A172 (cell line): ENCODE measurements at places on chromosomes 2 and 18.

DNA sequence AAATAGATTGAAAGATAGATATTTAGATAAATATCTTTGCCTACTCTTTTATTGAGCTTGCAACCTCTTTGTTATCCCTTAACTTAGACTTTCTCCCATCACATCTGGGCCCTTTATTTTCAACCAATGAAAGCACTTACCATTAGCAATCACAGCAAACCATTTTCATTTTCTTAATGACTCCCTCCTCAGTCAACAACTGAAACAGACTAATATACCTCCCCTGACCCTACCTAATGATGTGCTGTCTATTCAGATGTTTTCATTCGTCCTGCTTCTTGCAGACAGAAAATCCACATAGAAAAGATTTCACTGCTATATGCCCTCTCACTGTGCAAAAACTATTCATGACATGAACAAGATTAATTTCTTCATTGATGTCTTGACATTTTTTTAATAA lies 154.4 kb downstream of the VWC2L start:
- no peak for DNase-seq

DNA sequence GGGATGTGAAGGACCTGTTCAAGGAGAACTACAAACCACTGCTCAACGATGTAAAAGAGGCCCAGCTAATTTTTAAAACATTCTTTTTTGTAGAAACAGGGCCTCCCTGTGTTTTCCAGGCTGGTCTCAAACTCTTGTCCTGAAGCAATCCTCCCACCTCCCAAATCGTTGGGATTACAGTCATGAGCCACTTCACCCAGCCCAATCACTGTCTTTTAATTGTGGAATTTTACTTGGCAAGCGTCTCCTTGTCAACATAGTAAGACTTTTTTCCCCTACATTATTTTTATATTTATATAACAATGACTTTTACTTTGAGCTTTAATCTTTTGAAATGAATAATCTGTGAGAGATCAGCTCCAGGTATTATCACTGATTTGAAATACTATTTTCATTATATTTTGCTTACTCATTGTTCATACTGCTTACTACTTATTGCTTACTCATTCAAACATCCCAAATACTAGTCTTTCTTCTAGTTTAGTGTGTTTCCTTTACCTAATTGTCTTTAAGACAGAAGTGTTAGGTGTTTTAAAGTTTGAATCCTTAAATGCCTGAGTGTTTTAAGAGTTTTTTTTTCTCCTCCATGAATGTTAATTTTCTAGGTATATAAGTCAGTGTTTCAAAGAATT lies 48.9 kb downstream of the PTPN4 start:
- DNase-seq = peak; percentile 22

GRCh38 chr2:128374711-128375413 lies 56.2 kb upstream of the HS6ST1 start:
- no peak for DNase-seq

DNA sequence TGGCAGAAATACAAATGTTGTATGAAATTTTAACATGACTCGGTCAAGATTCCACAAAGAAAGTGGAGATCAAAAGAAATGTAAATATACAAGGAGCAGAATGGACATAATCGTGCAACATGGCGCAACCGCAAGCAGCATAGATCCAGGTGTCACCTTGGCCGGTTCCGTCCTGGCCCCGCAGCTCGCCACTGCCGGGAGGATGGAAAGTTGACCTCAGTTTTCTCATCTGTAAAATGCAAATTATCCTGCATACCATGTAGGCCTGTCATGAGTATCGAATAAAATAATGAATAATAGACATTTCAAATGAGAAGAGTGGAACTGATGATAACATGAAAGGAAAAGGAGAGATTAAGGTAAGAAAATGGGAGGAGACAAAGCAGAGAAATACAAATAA lies 427.3 kb upstream of the SMIM21 start:
- DNase-seq = no peak

GRCh38 chr2:49715597-49715996 lies 561.3 kb upstream of the FSHR start:
- no peak for DNase-seq

GRCh38 chr2:222835143-222835822 lies 25.6 kb upstream of the ACSL3 start:
- no peak for DNase-seq

GRCh38 chr2:7373156-7373555 lies 455.9 kb downstream of the RNF144A start:
- no peak for DNase-seq

- no peak for DNase-seq
Observed at GRCh38 chr2:10552220-10552870, 104.2 kb upstream of the ODC1 start.

GRCh38 chr2:149490296-149490695 lies 97.3 kb downstream of the MMADHC start:
- DNase-seq = peak; percentile 45

GRCh38 chr18:49041435-49042245 lies 90.9 kb upstream of the SMAD7 start:
- DNase-seq = peak; percentile 36

- no peak for DNase-seq
Observed at GRCh38 chr18:64415218-64415617, 266.3 kb upstream of the LINC00305 start.

DNA sequence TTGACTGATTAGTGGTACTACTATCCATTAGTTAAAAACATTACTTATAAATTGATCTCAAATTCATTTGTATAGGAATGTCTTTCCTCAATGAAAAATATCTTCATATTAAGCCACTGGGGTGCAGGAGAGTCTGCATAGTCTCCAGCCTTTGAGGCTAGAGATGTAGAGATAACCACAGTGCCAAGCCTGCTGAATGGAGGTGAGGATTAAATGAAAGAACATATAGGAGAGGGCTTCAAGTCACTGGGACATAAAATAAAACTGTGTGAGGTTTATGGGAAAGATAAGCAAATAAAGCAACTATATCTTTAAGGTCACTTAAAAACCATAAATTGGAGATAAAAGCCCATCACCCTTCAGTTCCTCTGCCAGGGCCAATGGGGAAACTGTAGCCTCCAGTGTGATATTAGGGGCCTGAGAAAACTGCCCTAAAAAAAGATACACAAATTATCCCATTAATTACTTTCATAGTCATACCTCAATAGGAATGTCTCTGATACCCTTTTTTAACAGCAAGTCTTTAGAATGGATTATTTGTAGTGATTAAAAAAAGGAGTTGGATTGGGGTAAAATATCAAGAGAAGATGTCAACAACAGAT lies 27.6 kb downstream of the GALNT3 start:
- DNase-seq = no peak

DNA sequence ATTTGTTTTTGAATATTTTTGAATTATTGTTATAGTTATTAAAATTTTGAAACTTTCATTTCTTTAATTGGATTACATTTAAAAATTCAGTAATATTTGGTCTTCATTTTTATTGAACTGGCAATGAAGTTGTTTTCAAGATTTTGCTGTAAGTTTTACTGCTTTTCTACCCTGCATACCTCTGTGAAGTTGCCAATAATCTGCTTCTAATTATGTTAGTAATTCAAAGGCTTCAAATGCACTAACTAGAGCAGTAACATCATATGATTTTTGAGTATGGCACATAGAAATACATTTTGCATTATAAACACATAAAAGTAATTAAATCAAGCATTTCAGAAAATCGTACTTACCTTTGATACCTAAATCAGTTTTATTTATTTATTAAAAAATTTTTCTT lies 40.3 kb upstream of the FAM171B start:
- DNase-seq = no peak

DNA sequence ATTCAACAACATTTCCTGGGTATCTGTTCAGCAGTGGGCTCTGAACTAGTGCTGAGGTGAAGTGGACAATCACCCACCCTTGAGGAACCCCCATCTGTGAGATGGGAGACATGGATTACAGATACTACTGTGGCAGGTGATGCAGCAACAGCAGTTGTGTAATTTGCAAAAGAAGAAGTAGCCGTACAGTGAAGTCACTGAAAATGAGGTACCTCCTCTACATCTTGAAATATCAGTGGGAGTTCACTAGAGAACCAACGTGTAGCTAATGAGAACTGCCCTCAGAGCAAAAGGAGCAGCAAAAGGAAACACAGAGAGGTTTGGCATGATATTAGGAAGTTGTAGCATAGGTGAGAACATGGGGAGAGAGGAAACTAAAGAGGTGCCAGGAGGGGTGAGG lies 41.3 kb downstream of the VSNL1 start:
- DNase-seq = no peak

- no peak for DNase-seq
Observed at GRCh38 chr2:86788165-86788564, 2.5 kb downstream of the CD8A start.

DNA sequence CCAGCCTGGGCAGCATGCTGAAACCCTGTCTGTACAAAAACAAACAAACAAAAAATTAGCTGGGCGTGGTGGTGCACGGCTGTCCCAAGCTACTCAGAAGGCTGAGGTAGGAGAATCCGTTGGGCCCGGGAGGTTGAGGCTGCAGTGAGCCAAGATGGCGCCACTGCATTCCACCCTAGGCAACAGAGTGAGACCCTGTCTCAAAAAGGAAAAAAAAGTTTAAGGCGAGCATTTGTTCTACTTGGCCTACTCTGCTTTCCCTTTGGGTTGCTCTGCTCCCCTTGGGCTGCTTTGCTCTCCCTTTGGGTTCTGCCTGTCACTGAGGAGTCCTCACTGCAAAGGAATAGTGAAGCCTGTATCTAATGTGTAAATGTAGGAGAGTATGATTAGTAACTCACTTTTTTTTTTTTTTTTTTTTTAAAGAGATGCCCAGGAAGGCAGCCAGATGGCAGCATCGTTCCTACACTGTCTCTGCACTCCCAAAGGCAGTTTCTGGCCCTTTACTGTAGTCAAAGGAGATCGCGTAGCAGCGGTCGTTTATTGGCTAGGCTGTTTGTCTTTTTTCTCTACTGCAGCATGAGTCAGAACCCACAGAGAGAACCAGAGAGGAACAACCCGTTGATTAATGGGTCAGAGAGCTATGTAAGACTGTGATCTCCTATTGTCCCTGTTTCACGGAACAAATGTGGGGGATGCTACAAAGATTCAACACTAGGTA lies 118.3 kb upstream of the CWC22 start:
- DNase-seq = peak; percentile 98

- DNase-seq = peak; percentile 7
Observed at GRCh38 chr18:49819823-49820671, 6.7 kb upstream of the ACAA2 start.

DNA sequence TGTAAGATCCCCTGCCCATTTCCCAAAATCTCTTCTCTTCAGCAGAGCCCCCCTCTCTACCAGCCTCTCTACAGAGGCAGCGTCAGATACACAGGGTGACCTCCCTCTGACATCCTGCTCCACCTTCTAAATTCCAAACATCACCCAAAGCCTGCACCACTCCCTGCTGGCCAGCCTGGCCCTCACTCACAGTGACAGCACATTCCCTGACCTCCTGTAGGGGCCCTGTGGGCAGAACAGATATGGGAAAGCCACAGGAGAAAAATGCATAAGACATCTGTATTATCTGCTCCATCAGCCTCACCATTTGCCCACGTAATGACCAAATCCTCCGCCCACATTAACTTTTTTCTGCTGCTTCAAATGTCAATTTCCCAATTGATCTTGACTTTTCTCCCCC lies 40.6 kb downstream of the TRABD2A start:
- peak; percentile 46 for DNase-seq

GRCh38 chr2:160794926-160795325 lies 301.3 kb upstream of the RBMS1 start:
- DNase-seq = no peak

DNA sequence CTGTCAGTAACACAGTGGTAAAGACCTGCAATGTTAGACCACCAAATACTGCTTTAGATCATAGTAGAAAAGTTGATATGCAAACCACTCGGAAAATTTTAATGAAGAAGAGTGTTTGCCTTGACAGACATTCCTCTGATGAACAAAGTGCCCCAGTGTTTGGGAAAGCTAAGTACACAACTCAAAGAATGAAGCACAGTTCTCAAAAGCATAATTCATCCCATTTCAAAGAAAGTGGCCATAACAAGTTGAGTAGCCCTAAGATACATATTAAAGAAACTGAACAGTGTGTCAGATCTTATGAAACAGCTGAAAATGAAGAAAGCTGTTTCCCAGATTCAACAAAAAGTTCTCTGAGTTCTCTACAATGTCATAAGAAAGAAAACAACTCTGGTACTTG lies 27.5 kb downstream of the GEN1 start:
- no peak for DNase-seq

DNA sequence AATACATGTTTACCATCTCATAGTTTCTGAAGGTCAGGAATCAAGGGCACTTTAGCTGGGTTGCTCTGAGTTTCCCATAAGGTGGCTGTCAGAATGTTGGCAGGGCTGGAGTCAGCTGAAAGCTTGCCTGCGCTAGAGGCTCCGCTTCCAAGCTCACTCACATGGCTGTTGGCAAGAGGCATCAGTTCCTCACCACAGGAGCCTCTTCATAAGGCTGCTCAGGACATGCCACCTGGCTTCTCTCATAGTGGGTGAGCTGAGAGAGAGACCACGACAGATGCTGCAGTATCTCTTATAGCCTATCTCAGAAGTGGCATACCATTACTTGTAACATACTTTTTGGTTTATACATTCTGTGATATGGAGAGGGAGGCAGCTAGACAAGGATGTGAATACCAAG lies 7.2 kb downstream of the HADHB start:
- no peak for DNase-seq

DNA sequence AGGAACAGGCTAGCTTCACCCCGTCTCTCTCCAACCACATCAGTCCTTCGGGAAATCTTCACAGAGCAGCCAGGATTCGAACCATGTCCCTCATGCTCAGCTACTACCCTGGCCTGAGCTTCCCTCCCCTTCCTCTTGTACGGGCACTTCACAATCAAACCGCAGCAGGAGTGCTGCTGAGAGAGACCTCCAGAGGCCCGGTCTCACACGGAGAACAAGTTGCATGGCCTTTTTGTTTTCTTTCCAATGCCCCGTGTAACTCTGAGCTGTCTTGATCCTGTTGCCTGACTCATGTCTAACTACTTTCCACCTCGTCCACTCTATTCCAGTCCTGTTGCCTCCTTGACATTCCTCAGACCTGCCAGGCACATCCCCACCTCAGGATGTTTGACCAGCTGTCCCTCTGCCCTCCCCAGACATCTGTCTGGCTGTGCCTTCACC lies 25.4 kb downstream of the FBLN7 start:
- DNase-seq = no peak

DNA sequence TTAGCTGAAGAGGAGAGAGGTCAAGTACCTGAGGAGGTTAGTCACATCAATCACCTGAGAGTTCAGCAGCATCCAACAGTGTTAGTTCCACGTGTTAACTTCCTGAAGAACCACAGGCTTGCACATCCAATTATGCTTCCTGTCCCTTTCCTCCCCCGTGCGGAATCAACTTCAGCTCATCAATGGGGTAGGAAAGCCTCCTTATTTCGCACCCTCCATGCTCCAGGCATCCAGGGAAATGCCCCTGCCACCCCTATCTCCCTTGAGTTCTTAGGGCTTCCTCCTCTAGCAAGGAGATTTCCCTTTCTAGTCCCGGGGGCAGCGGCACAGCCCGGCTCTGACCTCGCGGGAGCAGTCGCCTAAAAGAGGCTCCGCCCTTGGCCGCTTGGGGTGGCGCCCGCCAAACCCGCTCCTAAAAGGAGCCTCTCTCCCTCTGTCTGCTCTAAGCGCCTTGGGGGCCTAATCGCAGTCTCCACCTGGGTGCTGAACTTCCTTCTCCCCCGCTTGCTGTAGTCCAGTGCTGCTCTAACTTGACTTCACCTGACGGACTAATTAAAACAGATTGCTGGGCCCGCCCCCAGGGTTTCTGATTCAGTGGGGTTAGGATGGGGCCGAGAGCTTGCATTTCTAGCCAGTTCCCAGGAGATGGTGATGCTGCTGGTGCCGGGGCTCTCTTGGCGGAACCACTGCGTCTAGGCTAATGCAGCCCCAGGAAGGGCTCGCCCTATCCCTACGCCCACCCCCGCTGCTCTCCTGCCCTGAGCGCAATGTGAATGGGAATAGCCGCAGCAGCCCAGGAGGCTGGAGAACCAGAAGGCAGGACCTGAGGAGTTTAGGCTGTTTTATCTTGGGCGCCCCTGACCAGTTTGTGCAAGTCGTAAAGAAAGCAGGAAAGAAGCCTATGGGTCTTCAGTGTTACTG lies 3.4 kb upstream of the TET3 start:
- DNase-seq = no peak
